ENCODE measurements at places on chromosomes 16 and 17.

- DNase-seq: no peak
These were observed 126.6 kb downstream of the C16orf95 start for GRCh38 chr16:87190288-87191230.

- DNase-seq: peak; percentile 78
These were observed at the start of gene ACSF3 for GRCh38 chr16:89093602-89094251. ACSF3 (plus strand) TSS chr16:89093852; CDS start chr16:89100682, 6,830 bp downstream.

GRCh38 chr16:24118126-24118821, 137.9 kb upstream of the CACNG3 start:
- DNase-seq: peak; percentile 45

DNA sequence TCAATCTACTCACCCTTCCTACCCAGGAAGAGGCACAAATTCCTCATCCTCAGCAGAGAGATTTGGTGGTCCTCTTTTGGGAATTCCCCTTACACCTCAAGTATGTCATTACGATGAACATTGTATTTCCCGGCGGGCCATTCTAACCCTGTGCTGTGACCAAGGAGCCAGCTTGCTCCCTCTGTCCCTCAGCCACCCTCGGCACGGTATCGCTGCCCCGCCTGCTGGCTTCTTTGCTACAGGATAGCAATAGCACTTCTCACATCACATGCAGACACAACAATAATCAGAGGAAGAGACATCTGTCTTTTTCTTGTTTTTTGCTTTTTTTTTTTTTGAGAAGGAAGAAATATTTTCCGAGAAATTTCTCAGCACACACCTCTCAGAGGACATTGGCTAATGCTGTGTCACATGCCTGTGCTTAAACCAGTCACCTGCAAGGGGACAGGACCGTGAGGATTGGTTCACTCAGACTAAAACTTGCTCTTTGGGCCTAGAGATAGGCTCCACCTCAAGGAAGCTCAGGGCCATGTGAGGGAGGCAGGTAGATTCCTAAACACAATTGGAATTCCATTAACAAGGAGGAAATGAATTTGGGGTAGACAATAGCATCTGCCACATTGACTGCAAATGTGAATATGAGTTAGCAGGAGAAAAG, 41.2 kb downstream of the TMC5 start:
- DNase-seq: no peak

- DNase-seq: peak; percentile 85
These were observed 6.2 kb downstream of the AKAP1 start for GRCh38 chr17:57091186-57091618.

DNA sequence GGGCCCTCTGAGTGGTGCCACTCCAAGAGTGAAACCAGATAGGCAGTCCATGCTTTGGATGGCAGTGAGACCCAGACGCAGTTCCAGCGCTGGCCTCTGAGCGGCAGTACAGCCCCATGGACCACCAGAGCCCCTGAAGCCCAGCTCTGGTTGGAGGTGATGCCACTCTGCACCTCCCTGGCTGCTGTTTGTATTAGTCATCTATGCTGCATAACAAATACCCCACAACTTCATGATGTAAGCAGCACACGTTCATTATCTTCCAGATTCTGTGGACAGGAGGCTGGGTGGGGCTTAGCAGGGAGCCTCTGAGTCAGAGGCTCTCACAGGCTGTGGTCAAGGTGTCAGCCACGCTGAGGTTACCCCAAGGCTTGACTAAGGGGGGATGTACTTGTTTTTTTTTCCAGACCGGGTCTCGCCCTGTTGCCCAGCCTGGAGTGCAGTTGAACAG, 5.1 kb upstream of the NME4 start:
- DNase-seq: no peak

Measured in Right ventricle myocardium superior (tissue), 1 donor.